ENCODE measurements at places on chromosomes 11 and 22.

DNA sequence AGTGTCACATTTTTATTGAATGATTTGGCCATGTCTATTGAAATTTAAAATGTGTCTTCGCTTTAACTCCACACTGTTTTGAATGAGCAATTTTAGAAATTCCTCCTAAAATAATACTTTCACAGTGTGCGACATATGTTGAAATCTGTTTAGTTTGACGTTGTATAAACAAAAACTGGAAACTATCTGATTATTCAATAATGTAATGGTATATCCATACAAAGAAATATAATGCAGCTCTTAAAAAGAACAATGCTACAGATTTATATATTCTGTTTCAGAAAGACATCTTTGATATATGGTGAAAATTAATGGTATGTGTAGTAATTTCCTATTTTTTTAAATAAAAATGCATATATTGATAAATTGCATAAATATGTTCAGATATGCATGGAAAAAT is 268.7 kb upstream of the SORL1-AS1 start:
- no peak for DNase-seq

- no peak for DNase-seq
Measured at GRCh38 chr11:79249295-79249993, 191.4 kb downstream of the TENM4 start.

GRCh38 chr11:61893981-61894380 is 2.6 kb upstream of the FADS3 start:
- no peak for DNase-seq

DNA sequence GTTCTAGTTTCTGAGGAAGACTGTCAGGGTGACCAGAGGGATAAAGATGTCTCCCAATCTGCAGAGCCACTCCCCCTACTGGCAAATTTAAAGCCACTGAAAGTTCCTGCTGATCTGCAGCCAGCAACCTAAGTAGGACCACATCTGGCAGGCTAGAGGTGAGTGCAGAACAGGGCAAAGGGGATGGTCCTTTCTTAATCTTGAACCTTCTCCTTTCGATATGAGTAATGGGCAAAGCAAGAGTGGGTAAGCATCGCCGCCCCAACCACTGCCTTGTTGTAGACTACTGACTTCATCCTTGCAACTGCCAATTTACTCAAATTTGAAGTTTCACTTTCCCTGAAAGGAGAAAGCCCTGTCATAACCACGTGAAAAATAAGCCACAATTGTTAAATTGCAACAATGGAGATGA is 30.7 kb downstream of the SCUBE2 start:
- peak; percentile 22 for DNase-seq

GRCh38 chr11:67076202-67076601 is 19.6 kb downstream of the RHOD start:
- DNase-seq: no peak

- no peak for DNase-seq
Measured at GRCh38 chr11:67022961-67023956, at the start of gene SYT12. Gene SYT12, plus strand, starts transcription at chr11:67023134. Its CDS starts 7,011 bp downstream, at chr11:67030145.

- no peak for DNase-seq
Measured at GRCh38 chr11:66823700-66824099, 19.5 kb upstream of the RCE1 start.

GRCh38 chr22:44133901-44134571 is 46.7 kb upstream of the PARVG start:
- no peak for DNase-seq

DNA sequence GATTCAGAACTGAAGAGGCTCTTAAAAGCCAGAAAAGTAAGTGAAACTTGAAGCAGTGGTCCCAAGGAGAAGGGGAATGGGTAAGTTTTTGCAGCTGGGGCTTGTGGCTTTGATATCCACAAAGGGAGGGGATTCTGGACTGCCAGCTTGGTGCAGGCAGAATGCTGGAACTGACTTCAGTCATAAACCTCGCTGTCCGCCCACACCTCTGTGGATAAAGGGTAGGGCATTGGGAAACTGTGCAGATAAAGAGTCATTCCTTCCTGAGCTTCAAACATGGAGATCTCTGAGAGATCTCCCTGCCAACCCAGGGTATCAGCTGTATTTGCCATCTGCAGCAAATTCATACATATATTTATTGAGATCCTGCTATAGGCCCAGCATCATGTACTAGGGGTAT is 124.3 kb upstream of the OR9Q1 start:
- no peak for DNase-seq

DNA sequence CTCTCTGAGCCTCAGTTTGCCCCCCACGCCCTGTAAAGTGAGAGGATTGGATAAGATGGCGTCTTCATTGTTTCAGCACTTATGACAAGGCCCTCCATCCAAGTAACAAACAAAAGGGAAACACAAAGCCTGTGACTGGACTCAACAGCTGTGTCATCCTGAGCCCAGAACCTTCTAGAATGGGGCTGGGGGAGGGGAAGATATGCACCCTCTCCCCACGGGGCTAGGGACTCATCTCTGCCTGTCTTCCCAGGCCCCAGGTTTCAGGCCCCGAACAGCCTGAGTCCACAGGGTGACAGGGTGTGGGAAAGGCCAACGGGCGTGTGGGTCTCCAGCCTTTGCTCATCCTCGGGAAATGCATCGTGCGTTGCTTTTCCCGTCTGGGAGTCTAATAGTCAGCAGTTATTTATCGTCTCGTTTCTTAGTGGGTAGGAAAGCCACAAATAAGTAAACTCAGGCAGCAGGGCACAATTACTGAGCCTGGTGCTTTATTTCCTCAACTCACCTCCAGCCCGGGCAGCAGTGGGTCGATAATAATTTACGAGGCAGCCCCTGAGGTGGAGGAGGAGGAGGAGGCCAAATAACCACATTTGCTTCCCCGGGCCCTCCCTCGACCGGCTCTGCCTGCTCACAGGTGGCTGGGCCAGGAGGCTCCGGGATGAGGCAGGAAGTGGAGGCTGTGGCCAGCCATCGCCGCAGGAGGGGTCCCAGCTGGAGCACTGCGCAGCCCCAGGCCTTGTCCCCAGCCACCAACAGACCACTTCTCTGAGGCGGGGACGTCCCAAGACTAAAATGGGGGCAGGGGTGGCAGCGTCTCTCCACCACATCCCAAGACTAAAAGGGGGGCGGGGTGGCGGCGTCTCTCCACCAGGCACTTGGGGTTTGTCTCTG is 54.4 kb downstream of the FLRT1 start:
- no peak for DNase-seq

- peak; percentile 63 for DNase-seq
Measured at GRCh38 chr11:130023204-130023603, 20.6 kb upstream of the PRDM10 start.

DNA sequence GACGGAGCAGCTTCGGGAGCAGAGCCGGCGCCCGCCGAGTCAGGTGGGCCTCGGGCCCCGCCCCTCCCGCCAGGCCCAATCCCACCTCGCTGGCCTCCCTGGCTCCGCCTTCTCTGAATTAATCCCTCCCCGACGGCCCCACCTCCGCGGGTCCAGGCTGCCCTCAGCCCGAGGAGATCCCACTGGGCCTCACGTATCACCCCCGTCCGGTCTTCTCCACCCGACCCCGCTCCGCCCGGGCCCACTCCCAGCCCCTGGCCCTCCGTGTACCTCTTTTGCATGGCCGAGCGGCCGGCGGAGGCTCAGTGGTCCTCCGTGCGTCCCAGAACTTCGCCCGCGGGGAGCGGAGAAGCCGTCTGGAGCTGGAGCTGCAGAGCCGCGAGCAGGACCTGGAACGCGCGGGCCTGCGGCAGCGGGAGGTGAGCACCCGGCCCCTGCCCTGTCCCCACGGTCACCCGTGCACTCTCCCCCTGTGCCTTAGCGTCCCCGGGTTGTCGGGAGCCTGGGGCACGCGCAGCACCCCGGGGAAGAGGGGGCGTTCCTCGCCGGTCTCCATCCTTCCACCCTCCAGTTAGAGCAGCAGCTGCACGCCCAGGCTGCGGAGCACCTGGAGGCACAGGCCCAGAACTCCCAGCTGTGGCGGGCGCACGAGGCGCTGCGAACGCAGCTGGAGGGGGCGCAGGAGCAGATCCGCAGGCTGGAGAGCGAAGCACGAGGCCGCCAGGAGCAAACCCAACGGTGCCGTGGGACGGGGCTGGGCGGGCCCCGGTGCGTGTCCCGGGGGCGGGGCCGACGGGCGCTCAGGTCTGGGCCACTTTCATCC is 2.2 kb upstream of the CD151 start:
- DNase-seq: peak; percentile 95
